ENCODE measurements at places on chromosomes 3 and 15. TPM values are rescaled to one million over a fixed set of nuclear protein-coding genes. Genes with fewer than 3 reads are reported as not detected.

TUBGCP5 gene
- 14.8 TPM for total RNA-seq

BNC1 gene
- total RNA-seq: 0.32 TPM

ANKRD63 gene
- total RNA-seq: not detected

TIMP4 gene
- 3.1 TPM for total RNA-seq

SPTBN5 gene
- total RNA-seq: 0.77 TPM

XYLB gene
- 6.1 TPM for total RNA-seq

GPX1 gene
- 152 TPM for total RNA-seq

EFCC1 gene
- total RNA-seq: 3.7 TPM

HTR3E gene
- not detected for total RNA-seq

C3orf33 gene
- total RNA-seq: 5.1 TPM

GPR149 gene
- total RNA-seq: not detected

ADAMTS17 gene
- total RNA-seq: 3.0 TPM
